ENCODE measurements at places on chromosomes 3 and 15.

GRCh38 chr15:63203451-63204090, 14.2 kb downstream of the RAB8B start:
- DNase-seq = no peak

- no peak for DNase-seq
Observed at GRCh38 chr3:114451051-114451451, 157.2 kb downstream of the TIGIT start.

- DNase-seq = no peak
Observed at GRCh38 chr15:98413933-98414546, 234.3 kb upstream of the IGF1R start.

DNA sequence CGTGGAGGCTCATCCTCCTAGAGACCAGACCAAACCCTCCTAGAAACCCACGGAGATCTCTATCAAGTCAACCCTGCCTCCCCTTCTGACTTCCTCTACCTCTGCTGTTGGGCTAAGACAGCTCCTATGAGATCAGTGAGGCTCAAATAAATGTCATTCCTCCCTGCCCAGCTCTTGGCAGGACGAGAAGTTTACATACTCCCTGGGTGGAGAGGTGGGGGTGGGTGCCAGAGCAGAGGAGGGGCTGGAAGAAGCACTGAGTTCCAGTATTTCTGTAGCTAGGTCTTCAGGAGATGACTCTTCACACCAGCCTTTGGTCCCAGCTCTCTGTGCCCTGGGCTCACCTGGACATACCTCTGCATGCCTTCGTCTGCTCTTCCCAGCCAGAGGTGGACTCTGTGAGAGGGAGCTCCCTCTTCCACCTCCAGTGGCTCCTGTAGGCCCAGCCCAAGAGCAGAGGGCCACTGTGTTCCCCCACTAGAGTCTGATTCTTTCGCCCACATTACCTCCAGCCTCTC, 42.4 kb upstream of the TLE3 start:
- no peak for DNase-seq

DNA sequence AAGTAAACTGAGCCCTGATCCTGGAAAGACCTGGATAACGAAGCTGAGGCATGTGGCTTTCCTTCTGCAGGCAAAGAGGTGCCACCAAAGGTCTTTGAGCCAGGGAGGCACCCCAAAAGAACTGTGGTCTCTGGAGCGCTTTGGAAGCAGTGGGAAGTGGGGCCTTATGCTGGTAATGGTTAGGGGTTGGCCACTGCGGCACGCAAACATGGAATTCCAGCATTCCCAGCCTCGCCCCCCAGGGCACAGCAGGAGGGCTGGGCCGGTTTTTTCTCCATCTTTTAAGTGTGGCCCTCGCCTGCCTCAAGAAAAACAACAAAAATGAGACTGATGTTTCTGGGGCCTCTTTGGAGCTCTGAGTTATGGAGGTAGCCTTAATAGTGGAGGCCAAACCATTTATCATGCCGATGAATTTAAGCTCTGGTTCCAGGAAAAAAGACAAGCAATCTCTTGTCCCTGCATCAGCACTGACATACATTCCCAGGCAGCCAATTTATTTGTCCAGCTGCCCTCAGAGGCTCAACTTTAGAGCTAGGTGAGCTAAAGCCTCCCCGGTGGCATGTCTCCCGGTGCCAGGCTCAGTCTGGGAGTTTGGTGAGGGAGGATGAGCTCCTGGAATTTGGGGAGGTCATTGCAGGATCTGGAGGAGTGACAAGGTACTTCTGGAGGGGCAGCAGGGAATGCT, 109.0 kb downstream of the TLE3 start:
- DNase-seq = no peak

DNA sequence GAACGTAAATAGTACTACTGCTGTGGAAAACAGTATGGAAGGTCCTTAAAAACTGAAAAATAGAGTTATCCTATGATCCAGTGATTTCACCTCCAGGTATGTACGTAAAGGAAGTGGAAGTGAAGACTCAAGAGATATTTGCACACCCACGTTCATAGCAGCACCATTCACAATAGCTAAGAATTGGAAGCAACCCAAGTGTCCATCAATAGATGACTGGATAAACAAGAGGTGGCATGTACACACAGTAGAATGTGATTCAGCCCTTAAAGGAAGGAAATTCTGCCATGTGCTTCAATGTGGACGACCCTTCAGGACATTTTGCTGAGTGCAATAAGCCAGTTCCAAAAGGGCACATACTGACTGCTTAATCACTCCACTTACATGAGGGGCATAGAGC, 188.3 kb downstream of the APBA2 start:
- peak; percentile 86 for DNase-seq

- peak; percentile 25 for DNase-seq
Observed at GRCh38 chr15:66721501-66721937, 19.5 kb downstream of the SMAD6 start.

DNA sequence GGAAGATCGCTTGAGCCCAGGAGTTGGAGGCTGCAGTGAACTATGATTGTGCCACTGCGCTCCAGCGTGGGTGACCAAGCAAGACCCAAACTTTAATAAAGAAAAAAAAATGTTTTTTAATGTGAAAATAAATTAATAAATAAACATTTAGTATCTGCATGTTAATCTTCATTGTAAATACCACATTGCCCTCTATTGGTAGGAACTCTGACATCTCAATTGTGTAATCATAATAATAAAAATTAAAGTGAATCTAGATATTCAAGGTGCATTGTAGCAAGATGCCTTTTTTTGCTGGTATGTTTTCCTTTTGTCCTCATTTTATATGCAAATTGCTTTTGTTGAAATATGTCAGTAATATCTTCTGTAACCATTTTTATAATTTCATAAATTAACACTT, 95.0 kb upstream of the LIMD1 start:
- no peak for DNase-seq

DNA sequence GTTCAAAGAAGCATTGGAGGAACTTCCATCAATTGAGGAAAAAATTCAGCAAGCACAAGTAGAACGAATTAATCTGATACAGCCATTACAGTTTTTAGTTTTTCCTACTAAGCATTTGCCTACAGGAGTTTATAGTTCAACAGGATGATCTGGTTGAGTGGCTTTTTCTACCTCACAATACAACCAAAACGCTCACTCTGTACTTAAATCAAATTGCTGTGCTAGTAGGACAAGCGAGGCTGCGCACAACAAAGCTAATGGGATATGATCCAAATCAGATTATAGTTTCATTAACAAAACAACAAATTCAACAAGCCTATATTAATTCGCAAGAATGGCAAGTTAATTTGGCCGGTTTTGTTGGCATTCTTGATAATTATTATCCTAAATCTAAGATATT, 44.2 kb downstream of the ETFA start:
- DNase-seq = no peak

- DNase-seq = no peak
Observed at GRCh38 chr15:73153024-73153423, 100.8 kb downstream of the NEO1 start.

GRCh38 chr3:183745300-183746098, 47.9 kb downstream of the YEATS2 start:
- DNase-seq = no peak

DNA sequence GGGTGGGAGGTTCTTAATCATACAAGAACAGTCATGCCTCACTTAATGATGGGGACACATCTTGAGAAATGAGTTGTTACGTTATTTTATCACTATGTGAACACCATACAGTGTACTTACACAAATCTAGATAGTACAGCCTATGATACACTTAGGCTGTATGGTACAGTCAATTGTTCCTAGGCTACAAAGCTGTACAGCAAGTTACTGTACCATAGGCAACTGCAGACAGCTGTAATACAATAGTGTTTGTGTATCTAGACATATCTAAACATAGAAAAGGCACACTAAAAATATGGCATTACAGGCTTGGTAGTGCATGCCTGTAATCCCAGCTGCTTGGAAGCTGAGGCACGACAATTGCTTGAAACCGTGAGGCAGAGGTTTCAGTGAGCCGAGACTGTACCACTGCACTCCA, 55.7 kb upstream of the PLXND1 start:
- no peak for DNase-seq

DNA sequence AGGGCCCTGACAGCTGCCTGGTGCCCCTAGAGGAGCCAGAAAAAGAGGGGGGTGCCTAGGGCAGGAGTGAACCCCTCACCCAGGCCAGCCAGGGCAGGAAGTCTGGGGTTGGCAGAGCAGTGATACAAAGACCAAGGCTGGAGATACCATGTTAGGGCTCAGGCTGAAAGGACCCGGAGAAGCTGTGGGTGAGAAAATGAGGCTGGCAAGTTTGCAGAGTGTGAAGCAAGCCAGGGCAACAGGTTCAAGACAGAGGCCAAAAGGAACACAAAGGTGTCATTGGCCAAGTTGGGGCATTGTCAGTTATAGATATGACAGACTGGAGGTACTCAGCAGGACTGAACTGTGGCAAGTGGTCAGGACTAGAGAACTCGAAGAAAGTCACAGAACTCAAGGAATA, 40.6 kb upstream of the IREB2 start:
- DNase-seq = no peak

DNA sequence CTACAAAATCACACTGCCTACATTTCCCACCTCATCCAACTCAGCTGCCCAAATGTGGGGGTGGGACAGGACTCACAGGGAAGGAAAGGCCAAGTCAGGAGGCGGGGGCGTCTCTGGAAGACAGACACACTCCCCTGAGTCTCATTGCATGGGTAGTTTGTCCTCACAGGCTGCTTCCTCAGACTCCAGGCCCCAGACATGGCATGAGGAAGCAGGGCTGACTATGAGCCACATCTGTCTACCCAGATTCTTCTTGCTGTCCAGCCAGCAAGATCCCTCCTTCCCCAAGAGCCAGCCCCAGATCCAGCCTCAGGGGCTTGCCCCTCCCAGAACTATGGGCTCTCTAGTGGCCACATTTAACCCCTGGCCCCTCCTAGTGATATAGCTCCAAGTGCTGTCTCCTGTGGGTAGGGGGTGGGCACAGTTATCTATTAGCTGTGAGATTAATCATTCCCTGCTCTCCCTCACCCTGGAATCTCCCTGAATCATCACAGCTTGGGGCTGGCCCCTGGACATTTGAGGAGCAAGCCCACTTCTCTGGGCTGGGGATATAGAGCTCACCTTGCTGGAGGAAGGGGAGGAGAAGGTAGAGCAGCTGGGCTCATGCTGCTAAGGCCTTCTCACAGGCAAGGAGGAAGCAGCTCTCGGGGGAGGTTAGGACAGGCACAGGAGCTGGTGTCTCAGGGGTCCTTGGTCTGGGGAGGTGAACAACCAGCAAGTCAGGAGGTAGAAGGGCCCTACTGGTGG, 2.1 kb upstream of the CCDC33 start:
- DNase-seq = no peak

GRCh38 chr15:101039461-101039860, 120.3 kb downstream of the LRRK1 start:
- no peak for DNase-seq

DNA sequence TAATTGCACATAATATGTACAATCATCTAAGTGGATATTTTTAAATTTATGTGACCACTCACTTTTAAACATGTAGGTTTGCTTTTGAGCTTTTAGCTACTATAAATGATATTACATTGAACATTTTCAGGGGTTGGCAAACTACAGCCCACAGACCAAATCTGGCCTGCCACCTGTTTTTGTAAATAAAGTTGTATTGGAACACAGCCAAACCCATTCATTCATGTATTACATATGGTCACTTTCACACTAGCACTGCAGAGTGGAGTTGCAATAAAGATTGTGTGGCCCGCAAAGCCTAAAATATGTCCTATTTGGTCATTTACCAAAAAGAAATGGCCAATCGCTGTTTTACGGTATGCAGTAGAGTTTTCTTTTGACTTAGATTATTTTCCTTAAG, 21.2 kb downstream of the CMTM7 start:
- DNase-seq = no peak

DNA sequence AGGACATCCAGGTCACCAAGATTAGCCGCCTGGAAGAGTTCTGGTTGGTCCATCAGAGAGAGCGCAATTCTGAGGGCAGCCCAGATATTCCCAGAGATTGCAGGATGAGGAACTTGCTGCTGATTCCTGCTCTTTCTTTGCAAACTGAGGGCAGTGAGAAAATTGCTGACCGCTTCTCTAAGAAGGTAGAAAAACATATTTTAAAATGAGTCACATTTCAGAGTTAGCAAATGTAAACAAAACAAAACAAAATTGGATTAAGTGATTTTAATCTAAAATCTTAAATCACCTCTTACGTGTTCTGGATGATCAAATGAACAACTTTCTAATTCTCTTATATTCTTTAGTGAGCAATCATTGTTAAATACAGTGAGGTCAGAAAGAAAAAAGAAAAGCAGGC, 149.0 kb downstream of the USP13 start:
- DNase-seq = no peak

DNA sequence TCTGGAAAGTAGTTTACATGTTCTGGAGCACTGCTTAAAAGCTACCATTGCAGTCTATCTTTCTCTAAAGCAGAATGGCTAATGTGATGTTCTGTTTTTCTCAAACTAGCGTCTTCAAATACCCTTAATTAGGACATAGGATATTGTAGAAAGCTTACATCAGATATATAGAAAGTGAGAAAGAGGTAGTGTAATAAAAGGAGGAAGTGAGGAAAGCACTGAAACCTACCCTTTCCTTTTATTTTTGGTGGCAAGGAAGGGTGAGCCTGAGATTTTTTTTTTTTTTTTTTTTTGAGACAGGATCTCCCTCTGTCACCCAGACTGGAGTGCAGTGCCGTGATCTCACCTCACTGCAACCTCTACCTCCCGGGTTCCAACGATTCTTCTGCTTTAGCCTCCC, 9.4 kb downstream of the SENP2 start:
- DNase-seq = no peak

- DNase-seq = no peak
Observed at GRCh38 chr3:17629400-17629799, 113.0 kb downstream of the TBC1D5 start.

DNA sequence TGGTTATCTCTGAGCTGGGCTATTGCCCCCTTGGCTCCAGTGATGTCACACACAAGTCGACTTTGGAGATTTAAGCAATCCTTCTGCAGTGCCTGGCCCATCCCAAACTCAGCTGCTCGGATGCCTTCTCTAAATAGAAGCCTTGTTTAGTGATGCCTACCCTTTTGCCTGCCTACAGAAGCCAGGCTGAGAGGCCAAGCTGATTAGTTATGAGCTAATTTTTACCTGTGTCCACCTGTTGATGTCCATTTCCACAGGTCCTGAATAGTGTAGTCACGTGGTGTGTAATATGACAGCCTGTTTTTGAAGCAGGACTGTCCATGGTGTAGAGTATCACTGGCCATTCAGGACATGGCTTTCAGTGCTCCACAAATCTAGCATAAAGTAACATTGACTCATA, 45.5 kb downstream of the SSUH2 start:
- DNase-seq = no peak

GRCh38 chr3:76954412-76954811, 85.5 kb upstream of the ROBO2 start:
- no peak for DNase-seq

DNA sequence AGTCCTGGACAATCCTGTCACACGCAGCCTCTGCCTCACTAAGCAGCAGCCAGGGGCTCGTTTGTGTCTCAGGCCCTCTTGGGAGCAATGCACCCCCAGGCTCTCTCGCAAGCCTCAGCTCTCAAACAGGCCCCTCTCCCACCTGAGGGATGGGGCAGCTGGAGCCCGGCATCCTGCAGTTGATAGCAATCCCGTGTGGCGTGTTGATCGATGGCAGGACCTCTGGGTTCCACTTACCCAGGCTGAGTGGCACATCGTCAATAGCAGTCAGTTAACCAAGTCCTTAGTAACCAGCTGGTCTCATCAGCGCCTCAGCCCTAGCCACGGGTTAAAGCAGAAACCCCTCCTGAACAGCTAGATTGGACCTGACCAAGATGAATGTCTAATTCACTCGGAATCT, 36.5 kb upstream of the PLXNA1 start:
- DNase-seq = no peak

- no peak for DNase-seq
Observed at GRCh38 chr3:49019941-49020329, 1.6 kb upstream of the DALRD3 start.

- DNase-seq = no peak
Observed at GRCh38 chr3:72319194-72320094, 528.8 kb downstream of the SHQ1 start.
